ENCODE measurements at places on chromosomes 7 and 10.

DNA sequence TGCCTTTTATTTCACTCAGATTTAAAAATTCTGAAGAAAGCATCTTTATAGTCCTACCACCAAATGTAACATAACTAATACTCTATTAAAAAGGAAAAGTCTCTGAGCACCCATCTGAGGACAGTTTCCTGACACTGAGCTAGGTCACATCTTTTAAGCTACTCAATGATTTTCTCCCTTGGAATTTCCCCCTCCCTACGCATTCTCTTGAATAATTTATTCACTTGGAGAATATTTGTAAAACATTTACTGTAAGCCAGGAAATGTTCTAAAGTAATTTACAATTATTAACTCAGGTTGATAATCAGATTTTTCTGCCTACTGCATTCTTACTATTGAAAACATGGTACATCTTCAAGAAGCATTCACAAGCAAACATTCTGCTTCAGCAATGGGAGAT is 297.2 kb upstream of the VSTM2A start:
- DNase-seq, result no peak

DNA sequence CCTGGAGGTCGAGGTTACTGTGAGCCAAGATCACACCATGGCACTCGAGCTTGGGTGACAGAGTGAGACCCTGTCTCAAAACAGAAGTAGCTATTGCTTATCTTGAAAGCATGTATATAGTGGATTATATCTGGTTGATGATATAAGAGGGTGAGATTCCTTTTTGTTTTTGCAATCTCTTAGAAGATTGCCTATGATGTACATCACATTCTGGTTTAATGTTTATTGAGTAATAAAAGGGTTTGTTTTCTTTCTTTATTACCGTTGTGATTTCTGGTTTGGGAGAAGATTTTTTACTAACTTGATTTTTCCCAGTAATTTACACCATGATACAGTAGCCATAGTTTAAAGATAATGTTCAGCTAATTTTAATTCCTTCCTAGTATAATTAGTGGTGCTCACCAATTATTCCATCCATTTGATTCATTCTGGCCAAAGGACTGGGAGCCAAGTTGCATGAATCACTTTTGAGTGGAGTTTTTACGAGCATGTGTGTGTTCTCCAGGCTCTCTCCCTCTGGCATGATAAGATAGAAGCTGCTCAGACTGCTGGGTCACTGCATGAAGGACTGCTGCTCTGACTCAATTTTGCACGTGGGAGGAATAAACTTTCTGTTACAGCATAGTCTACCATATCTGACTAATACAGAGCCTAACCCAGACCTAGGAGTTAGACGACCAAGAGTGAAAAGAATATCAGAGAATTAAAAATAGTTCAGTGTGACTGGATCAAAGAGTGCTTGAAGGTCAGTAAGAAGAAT is 13.5 kb upstream of the TSPAN13 start:
- DNase-seq, result no peak

DNA sequence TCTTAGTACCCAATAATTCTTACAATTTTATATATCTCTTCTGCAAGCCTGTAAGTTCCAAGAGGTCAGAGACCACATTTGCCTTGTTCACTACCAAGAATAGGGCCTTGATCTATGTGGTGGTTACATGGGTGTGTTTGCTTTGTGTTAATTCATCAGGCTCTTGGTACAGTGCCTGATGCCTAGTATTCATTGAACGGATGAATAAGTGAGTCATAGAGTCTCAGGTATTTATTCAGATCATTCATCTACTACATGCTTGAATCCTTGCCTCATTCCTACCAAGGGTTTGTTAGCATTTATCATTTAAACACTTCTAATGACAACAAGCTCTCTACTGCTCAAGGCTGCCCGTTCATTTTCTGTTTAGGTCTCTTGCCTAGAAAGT is 11.3 kb upstream of the SGPL1 start:
- DNase-seq, result no peak

DNA sequence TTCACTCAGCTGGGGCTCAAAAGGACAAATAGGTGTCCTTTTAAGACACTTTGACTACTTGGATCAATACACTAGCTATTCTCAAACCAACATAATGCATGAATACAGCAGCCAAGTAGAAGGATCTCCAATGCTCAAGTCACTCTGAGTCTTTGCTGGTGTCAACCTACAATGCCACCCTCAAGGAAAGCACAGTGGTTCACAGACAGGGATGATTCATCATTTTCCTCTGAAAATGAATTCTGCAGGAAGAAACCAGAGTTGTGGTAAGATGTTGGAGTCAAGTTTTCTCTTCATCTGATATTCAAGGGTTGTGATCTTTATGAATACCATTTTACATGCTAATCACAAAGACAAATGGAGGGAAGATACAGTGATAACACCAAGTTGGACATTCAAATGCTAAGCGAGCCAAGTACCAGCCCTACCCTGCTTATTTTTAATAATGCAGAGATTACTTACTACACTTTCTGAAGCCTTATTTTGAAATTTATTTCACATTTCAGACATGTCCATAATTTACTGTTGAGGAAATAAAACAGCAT is 143.1 kb upstream of the FGFR2 start:
- DNase-seq, result no peak

DNA sequence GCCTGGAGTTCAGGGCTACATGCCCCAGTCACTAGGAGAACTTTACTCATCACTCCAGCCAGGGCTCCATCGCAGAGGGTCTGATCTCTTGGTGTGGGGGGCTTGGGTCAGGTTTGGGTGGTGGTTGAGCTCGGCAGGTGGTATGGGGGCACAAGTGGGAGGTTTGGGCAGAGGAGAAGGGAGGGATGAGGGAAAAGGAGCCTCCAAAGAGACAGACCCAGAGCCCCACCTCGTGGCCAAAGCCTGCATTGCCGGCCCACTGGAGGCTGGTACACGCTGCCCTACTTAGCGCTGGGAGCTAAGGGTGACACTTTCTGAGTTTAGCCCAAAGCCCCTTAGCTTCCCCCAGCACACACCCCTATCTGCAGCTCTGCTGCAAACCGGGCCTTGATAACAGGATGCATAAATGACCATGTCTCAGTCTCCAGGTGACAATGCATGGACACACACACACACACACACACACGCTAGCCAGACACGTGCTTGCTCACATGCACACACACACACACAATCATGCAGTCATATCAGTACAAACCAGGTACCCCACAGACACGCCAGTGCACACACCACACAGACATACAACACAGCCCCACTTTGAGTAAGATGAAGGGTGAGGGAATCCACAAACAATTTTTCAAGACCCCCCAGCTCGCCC is 14.7 kb downstream of the LZTS2 start:
- peak; percentile 32 for DNase-seq

GRCh38 chr10:343231-344220 is 208.3 kb downstream of the ZMYND11 start:
- DNase-seq, result no peak
